ENCODE measurements at places on chromosomes 2 and 18. TPM values are rescaled to one million over a fixed set of nuclear protein-coding genes. Genes with fewer than 3 reads are reported as not detected.

The FZD7 gene
- polyA plus RNA-seq: 57.5 TPM

- no peak for DNase-seq
Measured at GRCh38 chr2:96934182-96934495, 52.2 kb downstream of the FAM178B start.

DNA sequence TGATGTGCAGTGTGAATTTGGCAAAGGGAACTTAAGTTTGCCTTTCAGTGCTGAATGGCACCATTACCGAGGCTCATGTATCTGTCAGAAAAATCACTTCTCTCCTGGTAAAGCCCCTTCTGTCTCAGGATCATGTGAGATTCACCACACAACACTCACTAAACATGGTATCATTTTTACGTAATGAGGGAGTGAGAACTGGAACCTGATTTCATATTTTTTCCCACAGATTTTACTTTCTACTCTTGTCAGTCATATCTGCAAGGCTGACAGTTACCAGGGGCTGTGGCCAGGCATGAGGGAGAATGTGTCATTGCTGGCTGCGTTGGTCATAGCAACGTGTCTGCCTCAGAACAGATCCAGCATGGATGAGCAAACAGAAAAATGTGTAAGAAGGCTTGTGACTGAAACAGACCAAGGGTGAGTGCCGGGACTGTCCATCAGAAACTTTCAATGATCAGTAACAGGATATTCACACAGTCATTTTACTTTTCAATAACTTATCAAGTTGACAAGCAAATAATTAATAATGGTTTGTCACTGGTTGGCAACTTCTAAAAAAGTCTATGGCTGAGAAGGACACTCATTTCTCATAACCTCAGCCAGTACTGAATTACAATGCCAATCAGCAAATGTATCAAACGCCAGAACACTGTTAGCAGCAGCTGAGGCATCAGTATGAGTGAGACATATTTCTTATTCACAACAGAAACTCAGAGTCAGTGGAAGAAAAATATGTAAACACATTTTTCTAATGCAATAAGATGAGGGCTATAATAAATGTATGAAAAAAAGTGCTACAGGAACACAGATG lies 100.5 kb downstream of the CDC42EP3 start:
- no peak for DNase-seq

GRCh38 chr18:28657961-28658360 lies 481.0 kb upstream of the CDH2 start:
- no peak for DNase-seq

- DNase-seq: no peak
Measured at GRCh38 chr2:112317303-112318158, 42.1 kb downstream of the ZC3H6 start.

DNA sequence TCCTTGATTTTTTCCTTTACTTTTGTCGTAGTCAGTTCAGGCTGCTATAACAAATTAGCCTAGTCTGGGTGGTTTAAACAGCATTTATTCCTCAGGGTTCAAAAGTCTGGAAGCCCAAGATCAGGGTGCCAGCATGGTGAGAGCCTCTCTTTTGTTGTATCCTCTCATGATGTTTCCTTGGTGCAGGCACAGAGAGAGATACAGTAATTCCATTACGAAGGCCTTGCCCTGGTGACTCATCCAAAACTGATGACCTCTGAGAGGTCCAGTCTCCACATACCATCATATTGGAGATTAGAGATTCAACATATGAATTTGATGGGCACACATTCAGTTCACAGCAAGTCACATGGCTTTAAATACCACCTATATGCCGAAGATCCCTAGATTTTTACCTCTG lies 253.8 kb downstream of the CYRIA start:
- DNase-seq: no peak
